NCI-H446 treated with DMSO at 0.1 percent for 48 hours (cell line): ENCODE measurements at places on chromosomes 7 and 10.

DNA sequence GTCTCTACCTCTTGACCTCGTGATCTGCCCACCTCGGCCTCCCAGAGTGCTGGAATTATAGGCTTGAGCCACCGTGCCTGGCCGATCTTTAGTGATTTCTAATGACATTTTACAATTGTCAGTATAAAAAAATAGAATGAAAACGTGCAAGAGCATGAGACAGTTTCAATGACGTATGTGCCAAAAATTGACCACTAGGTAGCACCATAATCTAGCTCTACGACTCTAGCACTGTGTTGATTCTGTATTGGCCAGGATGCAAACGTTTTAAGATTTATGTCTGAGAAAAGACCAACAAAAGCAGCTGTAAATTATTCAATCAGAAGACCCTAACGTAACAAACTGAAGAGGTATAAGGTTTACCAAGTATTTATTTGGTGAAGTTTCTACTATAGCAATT is 25.4 kb upstream of the EXOC6 start:
- DNase-seq = no peak

- DNase-seq = no peak
Measured at GRCh38 chr7:157016352-157017041, 6.0 kb upstream of the MNX1 start.

GRCh38 chr10:62048470-62048869 is 147.0 kb downstream of the ARID5B start:
- DNase-seq = no peak

GRCh38 chr10:79380125-79380945 is 33.1 kb downstream of the PPIF start:
- no peak for DNase-seq

GRCh38 chr10:132539431-132539839 is 1.8 kb downstream of the INPP5A start:
- no peak for DNase-seq

GRCh38 chr7:39700932-39701331 is 77.6 kb downstream of the RALA start:
- no peak for DNase-seq

GRCh38 chr7:107865956-107866775 is 24.8 kb upstream of the DLD start:
- no peak for DNase-seq

DNA sequence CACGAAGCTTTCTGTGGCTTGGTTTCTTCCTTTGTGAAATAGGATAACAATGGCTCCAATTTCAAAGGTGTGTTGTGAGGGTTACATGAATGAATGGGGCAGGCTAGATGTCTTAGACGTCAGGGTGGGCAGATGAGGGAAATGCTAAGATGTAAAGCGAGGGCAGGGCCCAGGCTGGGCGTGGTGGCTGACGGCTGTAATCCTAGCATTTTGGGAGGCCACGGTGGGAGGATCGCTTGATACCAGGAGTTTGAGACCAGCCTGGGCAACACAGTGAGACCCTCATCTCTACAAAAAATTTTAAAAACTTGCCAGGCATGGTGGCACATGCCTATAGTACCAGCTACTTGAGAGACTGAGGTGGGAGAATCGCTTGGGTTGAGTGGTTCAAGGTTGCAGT is 607.7 kb upstream of the FOXK1 start:
- DNase-seq = no peak

GRCh38 chr7:96233528-96234154 is 88.3 kb downstream of the SLC25A13 start:
- DNase-seq = no peak

DNA sequence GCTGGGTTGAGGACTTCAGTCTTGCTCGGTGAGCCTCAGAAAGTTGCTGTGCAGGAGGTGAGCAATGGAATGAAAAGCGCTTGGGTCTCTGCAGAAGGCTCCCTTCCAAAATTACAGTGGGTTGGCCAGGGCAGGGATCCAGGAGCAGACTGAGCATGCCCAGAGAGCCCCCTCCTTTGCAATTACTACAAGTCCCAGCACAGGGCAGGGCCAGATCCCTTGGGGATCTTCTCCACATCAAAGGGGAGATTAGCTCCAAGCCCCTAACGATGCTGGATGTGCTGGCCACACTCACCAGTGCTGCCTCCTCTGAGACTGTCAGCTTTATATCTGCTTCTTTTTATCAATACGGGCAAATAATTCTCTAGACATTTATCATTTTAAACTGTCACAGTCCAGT is 337.5 kb downstream of the RPS24 start:
- peak; percentile 36 for DNase-seq

DNA sequence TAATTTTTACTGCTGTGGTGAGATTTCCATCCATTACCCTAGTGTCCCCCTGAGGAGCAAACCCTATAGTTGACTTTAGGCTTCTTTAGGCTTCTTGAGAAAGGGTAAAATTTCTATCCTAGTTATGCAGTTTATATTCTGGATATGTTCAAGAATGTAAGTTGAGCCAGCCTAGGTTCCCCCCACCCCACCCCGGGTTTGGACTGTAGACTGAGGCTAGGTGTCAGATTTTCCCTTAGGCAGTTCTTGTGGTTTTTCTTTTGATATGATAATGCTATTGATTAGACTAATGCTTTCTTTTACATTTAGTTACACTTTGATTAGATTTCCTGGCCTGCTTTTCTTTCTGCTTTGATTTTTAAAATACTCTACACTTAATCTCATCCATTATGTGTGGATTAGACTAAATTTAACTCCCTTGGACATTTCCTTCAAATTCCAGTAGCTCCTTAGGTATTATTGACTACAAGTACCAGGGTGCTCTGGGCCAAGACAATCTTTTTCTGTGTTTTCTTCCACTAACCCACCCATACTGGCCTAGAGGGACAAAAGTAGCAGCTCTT is 37.7 kb downstream of the NRF1 start:
- DNase-seq = no peak

DNA sequence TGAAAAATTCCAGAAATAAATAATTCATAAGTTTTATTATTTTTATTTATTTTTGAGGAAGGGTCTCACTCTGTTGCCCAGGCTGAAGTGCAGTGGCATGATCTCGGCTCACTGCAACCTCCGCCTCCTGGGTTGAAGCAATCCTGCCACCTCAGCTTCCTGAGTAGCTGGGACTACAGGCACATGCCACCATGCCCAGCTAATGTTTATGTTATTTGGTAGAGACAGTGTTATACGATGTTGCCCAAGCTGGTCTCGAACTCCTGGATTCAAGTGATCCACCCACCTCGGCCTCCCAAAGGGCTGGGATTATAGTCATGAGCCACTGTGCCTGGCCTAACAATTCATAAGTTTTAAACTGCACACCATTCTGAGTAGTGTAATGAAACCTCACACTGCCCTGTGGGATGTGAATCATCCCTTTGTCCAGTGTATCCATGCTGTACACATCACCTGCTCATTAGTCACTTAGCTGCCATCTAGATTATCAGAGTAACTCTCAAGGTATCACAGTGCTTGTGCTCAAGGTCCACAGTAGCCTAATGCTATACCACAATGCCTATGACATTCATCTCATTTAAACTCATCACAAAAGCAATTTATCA is 17.9 kb downstream of the RTKN2 start:
- DNase-seq = no peak

GRCh38 chr10:104340641-104341040 is 2.4 kb upstream of the ITPRIP start:
- DNase-seq = no peak

- DNase-seq = no peak
Measured at GRCh38 chr10:110323503-110323902, 18.8 kb upstream of the SMNDC1 start.

DNA sequence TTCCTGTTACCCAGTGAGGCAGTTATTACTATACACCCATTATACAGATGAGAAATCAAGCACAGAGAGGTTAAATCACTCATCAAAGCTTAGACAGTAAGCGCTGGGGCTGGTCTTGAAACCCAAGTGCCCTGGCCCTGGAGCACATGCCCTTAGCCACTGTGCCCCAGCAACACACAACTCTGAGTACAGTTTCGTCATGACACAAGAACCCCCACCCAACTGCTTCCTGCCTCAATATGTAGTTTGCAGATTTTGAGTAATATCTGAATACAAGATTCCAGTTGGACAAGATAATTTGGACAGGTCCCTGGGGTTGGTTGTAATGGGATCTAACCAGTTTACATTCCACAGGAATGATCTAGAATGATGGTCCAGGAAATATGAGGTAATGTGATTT is 62.8 kb downstream of the SH3PXD2A start:
- no peak for DNase-seq

DNA sequence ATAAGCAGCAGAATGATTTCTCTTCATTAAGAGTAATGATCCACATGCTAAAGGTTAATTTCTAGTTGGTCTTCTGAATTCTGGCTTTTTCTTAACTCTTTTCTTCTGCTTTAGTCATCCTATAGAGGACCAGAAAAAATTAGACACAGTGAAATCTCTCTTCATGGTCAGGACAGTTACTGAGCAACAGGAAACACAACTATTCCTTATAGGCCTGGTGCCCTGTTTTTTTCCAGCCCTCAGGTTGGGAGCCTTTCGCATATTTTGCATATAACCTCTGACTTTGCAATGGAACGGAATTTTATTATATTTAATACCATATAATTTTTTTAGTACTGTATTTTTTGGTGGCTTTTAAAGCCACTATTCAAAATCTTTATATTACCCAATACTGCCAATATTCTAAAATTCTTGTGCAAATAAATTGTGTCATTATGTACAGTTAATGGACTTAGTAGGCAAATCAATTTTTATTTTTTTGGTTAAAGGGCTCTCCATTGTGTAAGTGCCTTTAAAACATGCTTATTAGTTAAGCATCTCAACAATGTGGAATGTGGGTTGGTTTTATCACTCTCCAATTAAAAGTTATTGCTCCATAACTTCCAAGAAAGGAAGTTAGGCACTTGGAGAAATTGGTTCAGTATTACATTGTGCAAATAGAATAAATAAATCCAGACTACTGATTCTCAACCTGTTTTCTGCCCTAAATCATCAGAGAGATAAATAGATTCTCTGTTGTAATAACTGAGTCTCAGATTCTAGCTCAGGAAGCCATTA is 22.5 kb downstream of the ARL4A start:
- no peak for DNase-seq

- DNase-seq = no peak
Measured at GRCh38 chr7:51154201-51154600, 162.4 kb downstream of the COBL start.

- no peak for DNase-seq
Measured at GRCh38 chr10:76195654-76196390, 764.4 kb downstream of the LRMDA start.

DNA sequence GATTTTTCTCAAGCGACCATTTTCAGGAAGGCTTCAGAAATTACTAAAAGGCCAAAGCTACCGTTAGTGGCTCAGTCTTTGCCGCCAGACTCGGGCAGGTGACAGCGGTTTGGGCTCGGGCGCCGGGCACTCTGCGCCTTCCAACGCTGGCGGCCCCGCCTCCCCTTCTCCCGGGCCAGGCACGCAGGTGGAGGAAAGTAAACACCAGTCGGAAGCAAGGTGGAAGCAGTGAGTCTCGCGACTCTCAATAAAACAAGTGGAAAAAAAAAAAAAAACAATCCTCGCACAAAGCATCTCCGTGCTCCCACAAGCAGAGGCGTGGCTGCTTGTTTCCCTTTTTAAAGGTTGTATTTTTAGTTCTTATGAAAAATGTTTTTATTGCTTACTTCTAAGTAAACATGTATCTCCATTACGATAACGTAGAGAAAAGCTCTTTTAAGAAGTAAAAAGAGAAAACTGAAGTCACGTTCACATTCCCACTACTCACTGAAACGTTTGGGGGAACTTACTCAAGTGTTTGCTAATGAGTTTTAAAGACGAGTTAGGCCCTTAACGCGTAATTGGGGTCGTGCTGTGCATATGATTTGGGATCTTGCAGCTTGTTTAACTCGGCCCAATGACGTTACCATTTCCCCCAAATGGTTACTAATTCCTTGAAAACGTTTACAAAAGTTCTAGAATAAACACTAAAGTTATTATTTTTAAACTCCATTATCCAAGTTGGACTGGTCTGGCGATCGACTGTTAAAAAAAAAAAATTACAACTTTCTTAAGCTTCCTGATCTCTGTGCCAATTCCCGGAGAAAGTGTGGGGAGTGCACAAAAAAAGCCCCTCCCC is 864 bp downstream of the CDCA7L start:
- no peak for DNase-seq

DNA sequence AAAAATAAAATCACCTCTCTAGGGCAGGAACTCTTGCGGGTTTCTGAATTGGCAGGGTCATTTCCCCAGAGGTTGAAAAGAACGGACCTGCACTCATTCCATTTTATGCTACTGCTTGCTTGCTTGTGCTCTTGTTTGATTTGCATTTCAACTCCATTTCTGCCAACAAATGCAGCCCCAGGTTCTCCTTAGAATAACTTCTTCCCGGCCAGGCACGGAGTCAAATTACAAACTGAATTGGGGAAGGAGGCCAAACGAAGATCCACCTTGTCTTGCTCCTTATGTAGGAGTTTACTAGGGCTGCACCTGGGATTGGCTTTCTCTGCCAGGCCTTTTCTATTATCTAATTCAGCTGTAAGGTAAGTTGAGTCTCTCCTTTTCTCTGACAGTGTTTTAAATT is 79.6 kb downstream of the HGF start:
- no peak for DNase-seq

DNA sequence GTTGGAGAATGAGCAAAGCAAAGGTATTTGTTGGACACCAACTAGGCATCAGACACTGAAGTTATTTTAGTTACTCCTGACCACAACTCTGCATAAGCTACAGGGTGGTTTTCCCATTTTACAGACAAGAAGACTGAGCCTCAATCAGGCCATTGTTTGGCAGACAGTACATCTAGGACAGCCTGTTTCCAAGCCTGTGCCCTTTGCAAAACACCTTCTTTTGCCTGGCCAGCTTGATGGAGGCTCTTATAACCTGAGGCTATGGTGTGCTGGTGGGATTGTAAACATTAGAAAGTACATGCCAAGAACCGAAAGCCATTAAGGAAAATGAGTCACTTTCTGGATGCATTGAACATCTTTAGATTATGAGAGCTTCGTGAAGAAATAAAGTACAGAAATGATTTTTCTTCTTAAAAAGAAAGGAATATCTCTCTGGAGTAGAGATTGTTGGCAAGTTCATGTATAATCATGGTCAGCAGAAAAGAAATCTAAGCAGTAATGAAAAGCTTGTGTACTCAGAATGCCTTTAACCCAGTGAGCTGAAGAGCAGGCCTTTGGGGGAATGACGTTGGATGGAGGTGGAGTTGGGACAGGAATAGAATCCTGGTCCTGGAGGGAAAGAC is 140.6 kb downstream of the KIAA1217 start:
- no peak for DNase-seq

DNA sequence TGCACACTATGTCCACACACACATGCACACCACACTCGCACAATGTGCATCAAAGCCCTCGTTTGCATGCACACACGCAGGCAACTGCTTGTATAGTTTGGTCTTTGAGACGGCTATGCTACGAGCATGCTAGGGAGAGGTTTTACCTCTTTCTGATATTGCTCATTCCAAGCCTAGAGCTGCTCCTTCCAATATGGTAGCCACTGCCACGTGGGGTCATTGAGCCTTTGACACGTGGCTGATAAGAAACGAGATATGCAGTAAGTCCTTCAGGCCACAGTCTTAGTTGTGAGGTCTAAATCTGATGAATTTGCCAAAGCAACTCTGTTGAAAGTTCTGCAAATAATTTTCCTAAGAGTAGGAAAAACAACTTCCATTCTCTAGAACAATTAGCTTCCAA is 204.4 kb downstream of the KLF6 start:
- DNase-seq = no peak

- no peak for DNase-seq
Measured at GRCh38 chr7:140416560-140416959, 12.7 kb downstream of the RAB19 start.

- no peak for DNase-seq
Measured at GRCh38 chr10:92419740-92420545, 129.0 kb downstream of the MARCHF5 start.

GRCh38 chr10:122190176-122190943 is 80.7 kb upstream of the BTBD16 start:
- no peak for DNase-seq

- DNase-seq = no peak
Measured at GRCh38 chr7:19397911-19398310, 252.7 kb upstream of the FERD3L start.
